ENCODE measurements at places on chromosomes 1 and 21.

- no peak for DNase-seq
Observed at GRCh38 chr1:104028416-104029035, 278.8 kb downstream of the AMY1C start.

GRCh38 chr1:241419986-241420385 lies 63.0 kb upstream of the RGS7 start:
- no peak for DNase-seq

GRCh38 chr1:192401825-192402224 lies 85.0 kb downstream of the RGS21 start:
- DNase-seq = no peak

GRCh38 chr1:237139732-237140131 lies 97.7 kb downstream of the RYR2 start:
- DNase-seq = no peak

GRCh38 chr1:70025052-70025451 lies 180.3 kb downstream of the LRRC40 start:
- DNase-seq = no peak

DNA sequence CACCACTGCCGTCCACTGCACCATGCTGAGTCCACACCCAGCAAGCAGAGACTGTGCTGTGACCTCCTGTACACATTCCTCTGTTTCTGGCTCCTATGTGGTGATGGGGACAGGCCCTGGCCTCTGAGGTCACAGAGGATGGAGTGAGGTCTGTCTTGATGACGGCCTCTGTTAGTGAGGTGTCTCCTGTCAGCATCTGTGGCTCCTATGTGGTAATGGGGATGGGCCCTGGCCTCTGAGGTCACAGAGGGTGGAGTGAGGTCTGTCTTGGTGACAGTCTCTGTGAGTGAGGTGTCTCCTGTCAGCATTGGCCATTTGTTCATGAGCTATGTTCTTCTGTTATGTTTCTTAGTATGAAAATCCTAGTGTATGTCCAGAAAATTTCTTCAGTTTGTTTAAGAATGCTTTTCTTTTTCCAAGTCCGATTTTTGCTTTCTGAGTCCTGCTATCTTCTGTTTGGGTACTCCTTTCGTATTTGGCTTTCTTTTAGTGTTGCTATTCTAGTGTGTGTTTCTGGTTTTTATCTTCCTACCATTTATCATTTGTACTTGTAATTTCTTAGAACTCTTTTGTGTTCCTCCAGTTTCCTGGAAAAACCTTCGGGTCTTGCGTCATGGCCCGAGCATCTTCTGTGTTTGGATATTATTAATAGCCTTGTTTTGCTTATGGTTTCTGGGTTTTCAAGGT lies 13.4 kb downstream of the SNAP47 start:
- no peak for DNase-seq

- DNase-seq = no peak
Observed at GRCh38 chr21:28771790-28772501, 220.7 kb downstream of the LTN1 start.

DNA sequence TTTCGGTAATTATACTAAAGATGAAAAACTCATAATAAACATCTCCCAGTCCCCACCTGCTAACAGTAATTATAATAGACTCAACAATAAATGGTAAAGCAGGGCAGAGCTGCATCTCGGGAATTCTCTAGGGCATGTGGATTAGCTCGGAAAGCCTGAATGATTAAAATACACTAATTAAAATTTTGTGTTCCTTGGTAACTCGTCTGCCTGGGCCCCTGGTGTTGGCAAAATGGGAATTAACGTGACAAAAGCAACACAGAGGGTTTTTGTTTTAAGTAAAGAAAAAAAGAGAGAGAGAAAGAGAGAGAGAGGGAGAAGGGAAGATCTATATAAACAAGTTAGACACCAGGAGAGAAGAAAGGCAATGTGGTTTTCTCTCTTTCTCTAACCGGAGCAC lies 62.1 kb downstream of the CASZ1 start:
- DNase-seq = no peak

GRCh38 chr1:185795181-185795580 lies 61.0 kb downstream of the HMCN1 start:
- no peak for DNase-seq

DNA sequence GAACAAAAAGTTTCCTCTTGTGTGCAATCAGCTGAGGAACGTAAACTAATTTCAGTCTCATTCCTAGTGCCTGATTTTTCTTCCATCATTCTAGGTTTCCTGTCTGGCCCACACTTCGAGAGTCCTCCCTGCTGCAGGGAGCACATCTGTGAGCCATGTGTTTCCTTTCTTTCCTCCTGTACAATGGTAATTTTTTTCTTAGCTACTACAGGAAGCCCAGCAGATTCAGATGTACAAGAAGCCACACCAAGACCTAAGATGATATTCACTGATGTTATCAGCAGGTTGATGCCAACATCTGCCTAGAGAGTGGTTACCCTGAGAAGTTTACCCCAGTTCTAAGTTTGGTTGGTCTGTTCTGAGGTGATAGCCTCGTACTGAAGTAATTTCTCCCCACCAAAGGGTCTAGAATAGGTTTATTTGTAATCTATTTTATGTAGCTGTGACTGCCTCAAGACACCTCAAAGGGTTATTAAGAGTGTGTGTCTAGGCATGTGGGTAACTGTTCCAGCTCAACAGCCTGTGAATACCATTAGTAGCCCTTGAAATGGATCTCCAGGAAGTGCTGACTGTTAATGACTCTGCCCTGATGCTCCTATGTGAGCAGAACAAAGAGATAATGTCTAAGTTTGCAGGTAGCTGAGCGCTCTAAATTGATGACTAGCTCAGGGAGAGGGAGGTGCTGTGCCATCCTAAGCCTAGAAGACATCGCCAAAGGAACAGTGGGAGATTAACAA lies 31.7 kb upstream of the CLDN14 start:
- DNase-seq = no peak

DNA sequence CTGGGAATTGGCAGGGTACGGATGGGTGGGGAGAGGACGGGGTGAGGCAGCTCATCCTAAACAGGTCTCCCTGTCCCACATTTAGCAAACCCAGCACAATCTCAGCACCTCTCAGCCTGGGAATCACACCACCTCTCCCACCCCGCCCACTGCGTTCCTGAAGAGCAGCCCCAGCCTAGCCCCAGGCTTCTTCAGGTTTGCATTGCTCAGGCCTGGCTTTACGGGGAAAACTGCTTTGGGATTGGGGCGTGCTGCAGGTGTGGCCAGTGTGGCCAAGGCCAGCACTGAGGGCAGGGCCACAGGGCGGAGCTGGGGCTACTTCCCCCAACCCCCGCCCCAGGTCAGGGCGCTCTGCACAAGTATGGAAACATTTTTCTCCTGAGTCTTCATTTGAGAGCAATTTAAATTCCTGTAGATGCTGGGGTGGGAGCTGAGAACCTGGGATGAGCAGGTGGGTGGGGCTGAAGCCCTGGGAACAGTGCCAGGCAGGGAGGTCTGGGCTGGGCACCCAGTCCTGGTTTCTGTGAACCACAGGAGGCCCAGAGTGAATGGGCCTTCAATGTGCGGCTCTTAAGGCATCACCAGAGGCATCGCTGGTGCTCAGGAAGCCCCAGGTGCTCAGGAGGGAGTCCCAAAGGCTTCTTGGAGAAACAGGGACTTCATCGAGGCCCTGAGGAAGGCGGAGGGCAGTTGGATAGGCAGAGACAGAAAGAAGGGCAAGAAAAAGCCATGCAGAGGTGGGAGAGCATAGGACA lies 24.1 kb downstream of the TNNT2 start:
- DNase-seq = no peak

DNA sequence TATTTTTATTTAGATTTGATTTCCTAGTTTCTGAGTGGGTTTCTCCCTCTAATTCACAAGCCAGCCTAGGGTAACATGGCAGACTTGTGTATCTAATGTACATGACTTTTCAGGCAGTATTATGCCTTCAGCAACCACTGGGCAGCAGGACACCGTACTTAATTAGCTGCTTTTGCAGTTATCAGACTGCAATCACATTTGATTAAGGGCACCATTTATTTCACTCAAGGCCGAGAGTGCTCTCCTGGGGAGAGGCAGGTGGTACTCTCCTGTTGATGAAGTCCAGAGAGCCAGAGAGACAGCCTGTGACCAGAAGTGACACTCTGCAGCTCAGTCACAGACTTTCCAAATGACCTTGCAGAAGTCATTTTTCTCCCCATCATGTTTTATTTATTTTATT lies 18.7 kb downstream of the CYYR1 start:
- DNase-seq = no peak

- DNase-seq = no peak
Observed at GRCh38 chr1:53949023-53949990, 3.2 kb downstream of the LRRC42 start.

DNA sequence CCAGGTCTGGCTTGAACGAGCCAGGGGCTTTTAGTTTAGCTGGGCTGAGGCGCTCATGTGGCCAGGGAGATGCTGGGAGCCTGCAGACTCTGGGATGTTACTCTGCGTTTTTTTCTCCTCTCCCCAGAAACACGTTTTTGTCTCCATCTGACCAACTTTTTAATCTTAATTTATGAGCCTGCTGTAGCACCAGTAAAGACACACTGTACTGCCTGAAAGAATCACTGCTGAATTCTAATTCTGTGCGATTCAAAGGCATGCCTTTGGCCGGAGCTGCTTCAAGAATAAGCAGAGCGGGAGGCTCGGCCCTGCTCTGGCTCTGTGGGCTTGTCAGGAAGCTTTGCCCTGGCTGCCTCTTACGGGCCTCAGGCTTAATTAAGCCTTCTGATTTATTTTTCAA lies 129.5 kb downstream of the CAMTA1 start:
- no peak for DNase-seq

DNA sequence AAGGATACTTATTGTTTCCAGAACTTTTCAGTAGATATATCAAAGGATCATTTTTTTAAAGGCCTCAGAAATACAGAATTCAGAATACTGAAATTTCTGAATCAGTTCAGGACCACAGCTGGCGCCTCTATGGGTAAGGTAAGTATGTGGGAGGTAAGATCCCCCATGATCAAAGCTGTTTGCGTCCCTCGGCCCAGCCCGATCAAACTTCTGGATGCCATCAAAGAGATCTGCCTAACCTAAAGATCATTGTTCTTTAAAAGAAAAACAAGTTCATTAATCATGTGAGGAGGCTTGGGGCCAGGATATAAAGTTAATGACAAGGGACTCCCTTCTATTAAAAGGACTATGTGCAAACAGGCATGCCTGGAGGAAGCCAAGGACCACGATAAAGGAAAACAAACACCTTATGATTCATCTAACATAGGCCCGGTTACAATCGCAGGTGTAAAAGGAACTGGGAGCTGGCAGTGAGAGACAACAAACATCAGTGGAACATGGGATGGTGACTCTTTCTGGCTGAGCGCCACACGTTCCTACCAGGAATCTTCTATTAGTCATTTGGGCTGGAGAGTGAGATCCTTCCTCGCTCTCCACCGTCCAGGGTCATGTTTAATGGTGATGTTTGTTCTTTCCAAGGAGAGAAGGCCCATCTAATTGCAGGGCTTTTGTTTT lies 2.8 kb upstream of the BACE2 start:
- DNase-seq = no peak

DNA sequence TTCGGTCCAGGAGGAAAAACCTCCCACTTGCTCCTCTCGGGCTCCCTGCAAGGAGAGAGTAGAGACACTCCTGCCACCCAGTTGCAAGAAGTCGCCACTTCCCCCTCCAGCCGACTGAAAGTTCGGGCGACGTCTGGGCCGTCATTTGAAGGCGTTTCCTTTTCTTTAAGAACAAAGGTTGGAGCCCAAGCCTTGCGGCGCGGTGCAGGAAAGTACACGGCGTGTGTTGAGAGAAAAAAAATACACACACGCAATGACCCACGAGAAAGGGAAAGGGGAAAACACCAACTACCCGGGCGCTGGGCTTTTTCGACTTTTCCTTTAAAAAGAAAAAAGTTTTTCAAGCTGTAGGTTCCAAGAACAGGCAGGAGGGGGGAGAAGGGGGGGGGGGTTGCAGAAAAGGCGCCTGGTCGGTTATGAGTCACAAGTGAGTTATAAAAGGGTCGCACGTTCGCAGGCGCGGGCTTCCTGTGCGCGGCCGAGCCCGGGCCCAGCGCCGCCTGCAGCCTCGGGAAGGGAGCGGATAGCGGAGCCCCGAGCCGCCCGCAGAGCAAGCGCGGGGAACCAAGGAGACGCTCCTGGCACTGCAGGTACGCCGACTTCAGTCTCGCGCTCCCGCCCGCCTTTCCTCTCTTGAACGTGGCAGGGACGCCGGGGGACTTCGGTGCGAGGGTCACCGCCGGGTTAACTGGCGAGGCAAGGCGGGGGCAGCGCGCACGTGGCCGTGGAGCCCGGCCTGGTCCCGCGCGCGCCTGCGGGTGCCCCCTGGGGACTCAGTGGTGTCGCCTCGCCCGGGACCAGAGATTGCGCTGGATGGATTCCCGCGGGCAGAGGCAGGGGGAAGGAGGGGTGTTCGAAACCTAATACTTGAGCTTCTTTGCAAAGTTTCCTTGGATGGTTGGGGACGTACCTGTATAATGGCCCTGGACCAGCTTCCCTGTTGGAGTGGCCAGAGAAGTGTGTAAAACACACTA lies 45.3 kb downstream of the MRPL39 start:
- peak; percentile 59 for DNase-seq

DNA sequence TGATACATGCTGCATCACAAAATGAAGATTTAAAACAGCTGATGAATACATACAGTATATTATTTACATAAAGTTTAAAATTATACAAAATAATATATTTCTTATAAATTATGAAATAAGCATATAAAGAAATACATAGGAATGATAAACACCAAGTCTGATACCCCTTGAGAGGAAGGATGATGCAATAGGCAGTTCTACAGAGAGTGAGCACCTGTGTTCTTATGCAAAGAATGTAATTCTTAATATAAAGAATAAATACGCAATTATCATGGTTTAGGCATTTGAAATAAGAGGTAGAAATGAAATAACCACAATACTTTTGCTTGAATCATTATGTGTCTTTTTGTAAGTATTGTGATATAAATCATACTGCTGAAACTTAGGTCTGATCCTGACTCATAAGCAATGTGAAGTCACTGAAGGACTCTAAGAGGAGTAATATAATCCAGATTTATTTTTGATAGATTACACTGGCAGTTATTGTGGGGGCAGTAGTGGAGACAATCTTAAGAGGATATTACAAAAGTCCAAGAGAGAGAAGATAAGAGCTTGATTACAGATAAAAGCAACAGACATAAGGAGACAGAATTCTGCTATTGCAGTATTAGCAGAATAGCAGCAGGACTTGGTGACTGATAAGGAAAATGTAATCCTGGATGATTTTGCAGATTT lies 39.0 kb downstream of the TTLL7 start:
- no peak for DNase-seq
